ENCODE measurements at places on chromosomes 2 and 18.

DNA sequence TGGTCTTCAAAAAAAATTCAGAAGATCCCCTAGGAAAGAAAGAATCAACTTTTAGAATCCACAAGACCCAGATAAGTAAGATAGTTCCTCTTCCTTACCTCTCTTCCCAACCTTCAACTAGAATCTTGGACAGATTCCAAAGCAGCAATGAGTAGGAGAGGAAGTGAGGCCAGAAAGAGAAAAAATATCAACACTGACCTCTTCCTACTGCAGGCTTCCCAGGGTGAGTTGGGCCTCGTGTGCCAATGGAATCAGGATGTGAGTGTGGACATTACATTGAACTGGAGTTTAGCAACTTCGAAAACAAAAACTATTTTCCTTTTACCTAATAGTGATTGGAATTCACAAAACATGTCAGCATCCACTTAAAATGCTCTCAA lies 102.5 kb upstream of the PIEZO2 start:
- DNase-seq = no peak

GRCh38 chr2:84700006-84700405 lies 180.9 kb downstream of the TRABD2A start:
- no peak for DNase-seq

GRCh38 chr2:10079870-10080535 lies at the start of gene CYS1:
CYS1 (minus strand) TSS chr2:10080411; CDS start chr2:10080223, 188 bp downstream.
- peak; percentile 74 for DNase-seq

DNA sequence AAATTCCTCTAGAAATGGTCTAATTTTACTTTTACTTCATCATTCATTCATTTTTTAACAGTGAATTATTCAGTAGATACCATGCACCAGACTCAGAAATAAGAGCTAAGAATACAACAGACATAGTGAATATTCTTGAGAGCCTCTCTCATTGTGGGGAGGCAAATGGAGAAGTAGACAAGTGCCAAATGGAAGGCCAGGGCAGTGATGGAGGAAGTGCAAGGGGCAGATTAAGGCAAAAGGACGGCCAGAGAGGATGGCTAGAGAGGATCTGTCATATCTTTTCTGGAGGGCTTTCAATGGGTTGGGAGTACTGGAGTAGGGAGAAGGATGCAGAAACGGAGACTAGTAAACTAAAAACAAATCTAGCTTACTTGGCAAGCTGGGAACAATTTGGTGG lies 19.0 kb upstream of the RMDN2 start:
- DNase-seq = no peak

DNA sequence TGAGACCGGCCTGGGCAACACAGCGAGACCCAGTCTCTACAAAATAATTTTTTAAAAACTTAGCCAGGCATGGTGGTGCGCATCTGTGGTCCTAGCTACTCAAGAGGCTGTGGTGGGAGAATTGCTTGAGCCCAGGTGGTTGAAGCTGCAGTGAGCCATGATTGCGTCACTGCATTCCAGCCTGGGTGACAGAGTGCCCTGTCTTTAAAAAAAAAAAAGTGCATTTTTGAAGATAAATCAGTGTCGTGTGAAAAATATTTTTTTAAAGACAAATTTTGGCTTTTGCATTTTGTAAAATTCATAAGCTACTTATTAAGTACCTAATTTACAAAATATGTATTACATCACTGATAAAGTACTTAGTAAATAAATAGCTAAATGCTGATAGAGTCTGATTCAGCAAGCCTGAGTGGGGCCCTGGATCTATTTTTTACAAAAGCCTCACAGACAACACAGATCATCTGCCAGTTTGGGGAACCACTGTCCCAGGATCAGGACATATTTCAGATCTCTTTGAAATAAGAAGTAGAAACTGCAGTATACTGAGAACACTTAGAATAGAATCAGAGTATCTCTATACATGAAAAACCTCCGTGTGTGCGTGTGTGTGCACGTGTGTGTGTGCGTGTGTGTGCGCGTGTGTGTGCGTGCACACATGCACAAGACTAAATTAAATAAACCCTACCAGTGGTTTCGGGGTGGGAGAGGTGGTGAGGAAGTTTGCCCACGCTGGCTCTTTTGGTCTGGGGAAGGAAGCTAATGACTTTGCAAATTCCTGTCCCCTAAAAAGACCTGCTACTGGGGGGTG lies 61.6 kb downstream of the AAK1 start:
- DNase-seq = no peak

GRCh38 chr18:31498574-31499524 lies 872 bp downstream of the DSG2 start:
- no peak for DNase-seq
